ENCODE measurements at places on chromosomes 2 and 18.

- DNase-seq = no peak
Observed at GRCh38 chr18:58507880-58508279, 121.0 kb downstream of the ALPK2 start.

GRCh38 chr2:238635647-238636051, 208.9 kb downstream of the ASB1 start:
- no peak for DNase-seq

- DNase-seq = no peak
Observed at GRCh38 chr2:67532387-67532786, 135.3 kb downstream of the ETAA1 start.

DNA sequence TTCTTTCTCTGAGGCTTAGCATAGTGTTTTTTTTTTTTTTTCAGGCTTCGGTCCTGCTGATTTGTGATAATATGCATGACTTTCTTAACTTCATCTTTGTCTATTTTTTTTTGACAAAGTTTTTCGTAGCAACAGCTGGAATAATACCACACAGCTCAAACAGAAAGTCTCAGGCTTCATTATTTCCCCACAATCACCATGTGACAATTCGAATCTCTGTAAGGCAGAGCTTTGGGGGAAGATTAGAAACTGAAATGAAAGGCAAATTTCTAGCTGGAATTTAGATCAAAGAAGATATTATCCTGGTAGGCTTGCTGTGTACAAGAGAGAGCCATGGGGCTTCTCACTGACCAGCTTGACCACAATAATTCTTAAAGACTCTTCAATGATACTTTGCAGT, 12.2 kb upstream of the CD28 start:
- DNase-seq = no peak

GRCh38 chr18:69755856-69756496, 191.7 kb downstream of the CD226 start:
- DNase-seq = no peak

DNA sequence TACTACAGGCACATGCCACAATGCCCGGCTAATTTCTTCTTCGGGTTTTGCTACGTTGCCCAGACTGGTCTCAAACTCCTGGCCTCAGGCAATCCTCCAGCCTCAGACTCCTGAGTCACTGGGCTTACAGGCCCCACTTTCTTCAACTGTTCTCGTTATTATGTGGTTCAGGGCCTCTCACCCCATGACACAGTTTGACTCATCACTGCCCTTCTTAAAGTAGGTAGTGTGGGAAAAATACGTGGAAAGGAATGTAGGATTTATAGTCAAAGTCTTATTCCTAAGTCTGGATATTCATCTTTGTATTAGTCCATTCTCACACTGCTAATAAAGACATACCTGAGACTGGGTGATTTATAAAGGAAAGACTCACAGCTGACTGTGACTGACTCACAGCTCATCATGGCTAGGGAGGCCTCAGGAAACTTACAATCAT, 19.4 kb downstream of the CENPA start:
- no peak for DNase-seq

DNA sequence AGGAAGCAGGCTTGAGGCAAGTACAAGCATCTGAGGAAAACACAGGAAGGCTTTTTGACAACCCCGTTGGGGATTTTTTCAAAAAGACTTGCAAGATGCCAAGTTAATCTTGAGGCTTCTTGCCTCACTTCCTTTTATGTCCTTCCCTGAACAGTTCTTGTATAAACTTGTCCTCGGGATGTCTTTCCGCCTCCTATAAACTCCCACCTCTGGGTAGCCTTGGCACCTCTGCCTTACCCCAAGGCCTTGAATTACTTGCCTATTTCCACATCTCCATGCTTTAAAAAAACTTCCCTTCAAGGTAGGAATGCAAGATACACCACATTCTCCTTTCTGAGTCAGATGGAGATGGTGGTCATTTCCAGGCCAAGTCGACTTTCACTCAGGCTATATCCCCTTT, 106.4 kb upstream of the RBBP8 start:
- no peak for DNase-seq

- DNase-seq = no peak
Observed at GRCh38 chr2:200616193-200616592, 30.4 kb downstream of the AOX1 start.

GRCh38 chr2:132489150-132489549, 72.5 kb downstream of the GPR39 start:
- DNase-seq = no peak

DNA sequence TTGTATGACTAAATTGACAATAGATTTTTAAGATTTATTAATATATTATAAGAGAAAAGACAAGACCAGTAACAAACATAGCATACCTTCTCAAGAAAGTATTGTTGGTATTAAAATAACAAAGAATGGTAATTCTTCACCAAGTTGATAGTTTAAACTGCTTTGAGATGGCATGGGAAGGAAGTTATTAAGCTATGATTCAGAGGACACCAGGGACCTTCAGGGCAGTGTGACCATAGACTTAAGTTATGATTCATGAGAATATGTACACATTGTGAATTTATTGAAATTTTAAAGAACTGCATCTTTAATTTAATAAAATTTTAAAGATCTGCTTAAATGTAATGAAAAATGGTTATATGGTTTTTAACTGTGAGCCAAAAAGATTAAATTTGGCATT, 205.7 kb downstream of the DSEL start:
- no peak for DNase-seq

GRCh38 chr2:178309541-178309940, 115.2 kb downstream of the OSBPL6 start:
- DNase-seq = no peak

- no peak for DNase-seq
Observed at GRCh38 chr2:69816923-69817542, 12.4 kb upstream of the GMCL1 start.

DNA sequence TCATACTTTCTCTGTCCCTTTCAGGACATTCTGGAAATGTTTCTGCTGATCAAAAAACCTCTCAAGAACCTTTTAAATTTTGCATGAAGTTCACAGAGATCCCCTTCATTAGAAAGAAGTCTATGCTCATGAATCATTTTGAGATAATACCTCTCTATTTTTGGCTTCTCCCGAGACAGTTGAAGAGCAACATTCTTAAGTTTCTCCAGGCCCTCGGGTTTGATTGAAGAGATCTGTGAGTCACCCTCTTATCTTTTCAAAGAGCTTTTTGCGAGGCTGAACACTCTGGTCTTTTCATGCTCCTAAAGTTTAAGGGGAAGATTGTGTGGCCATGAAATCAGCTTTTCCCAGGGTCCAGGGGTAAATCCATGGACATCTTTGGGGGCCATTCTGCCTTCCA, 354.2 kb downstream of the FBXO15 start:
- DNase-seq = no peak

GRCh38 chr18:8978394-8978793, 124.1 kb upstream of the NDUFV2 start:
- no peak for DNase-seq

- no peak for DNase-seq
Observed at GRCh38 chr2:72545790-72546189, 280.0 kb downstream of the EXOC6B start.

GRCh38 chr2:166632616-166633015, 138.6 kb upstream of the SCN7A start:
- no peak for DNase-seq

- DNase-seq = no peak
Observed at GRCh38 chr2:166487171-166487570, 6.9 kb downstream of the SCN7A start.

- no peak for DNase-seq
Observed at GRCh38 chr2:223759569-223760430, 77.6 kb downstream of the AP1S3 start.

GRCh38 chr2:229728370-229728769, 14.0 kb upstream of the DNER start:
- DNase-seq = no peak

DNA sequence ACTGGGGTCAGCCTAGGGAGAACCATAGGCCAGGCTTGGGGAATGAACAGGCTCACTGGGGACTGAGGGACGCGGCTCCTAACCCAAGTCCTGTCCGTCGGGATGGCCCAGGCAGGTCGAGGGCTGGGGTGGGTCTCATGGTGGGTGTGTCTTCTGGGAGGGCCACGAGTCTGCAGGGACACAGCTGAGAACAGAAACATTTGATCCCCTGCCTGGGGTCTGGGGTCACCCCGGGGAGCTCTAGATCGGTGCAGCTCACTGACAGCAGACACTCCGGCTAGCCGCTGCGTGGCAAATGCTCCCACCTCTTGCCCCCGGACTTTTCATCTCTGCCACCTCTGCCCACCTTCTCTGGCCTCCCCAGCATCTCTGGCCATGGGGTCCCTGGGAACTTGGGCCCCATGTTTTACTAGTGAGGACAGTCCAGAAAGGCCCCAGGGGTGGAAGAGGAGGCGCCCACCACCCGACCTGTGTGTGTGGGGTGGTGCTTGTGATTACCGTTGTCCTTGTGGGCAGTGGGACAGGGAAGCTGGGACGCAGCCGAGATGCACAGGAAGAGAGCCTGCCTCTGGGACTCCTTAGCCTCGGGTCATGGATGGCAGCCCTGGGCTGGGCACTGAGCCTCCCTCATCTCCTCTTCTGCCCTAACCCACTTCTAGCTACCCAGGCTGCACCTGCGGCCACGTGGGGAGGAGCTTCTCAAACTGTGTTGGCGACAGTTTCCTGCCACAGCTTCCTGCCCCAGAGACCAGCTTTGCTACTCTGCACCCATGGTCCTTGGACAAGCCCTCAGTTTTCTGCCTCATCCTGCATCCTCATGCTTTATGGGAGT, 4.9 kb downstream of the ZAP70 start:
- DNase-seq = no peak

- DNase-seq = no peak
Observed at GRCh38 chr18:58525517-58525916, 103.4 kb downstream of the ALPK2 start.

- no peak for DNase-seq
Observed at GRCh38 chr2:117644403-117644802, 170.1 kb upstream of the DDX18 start.
